Lower lobe of right lung (tissue), 2 donors: ENCODE measurements at places on chromosomes 12 and 14.

GRCh38 chr12:59383079-59383822 lies 212.6 kb upstream of the SLC16A7 start:
- DNase-seq: no peak

DNA sequence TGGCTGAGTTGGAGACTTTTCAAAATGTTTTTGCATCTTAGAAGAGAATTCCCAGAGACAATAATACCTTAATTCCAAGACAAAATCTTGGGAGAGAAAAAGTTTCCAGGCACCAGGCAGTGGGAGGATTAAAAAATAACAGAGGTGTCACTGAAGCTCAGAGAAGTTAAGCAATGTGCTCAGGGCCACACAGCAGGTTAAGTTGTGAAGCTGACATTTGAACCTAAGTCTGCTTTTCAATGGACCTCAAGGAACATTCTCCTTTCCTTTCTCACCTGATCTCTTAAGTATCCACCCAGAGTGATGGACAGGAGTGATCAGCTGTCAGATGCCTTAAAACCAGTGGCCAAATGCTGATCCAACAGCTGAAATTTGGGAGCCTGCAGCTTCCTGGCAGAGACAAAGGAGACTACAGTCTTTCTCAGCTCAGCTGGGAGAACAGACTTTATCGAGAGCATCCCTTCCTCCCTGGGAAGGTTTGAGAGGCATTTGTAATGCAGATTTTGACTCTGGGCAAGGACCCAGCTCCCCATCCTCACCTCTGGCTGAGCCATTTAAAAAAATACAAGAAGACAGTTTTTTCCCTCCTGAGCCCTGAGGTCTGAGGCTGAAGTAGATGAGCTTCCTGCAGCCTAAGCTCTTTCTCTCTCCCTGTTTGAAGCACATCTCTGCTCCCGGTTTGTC lies 174.9 kb upstream of the RPH3A start:
- DNase-seq: no peak

DNA sequence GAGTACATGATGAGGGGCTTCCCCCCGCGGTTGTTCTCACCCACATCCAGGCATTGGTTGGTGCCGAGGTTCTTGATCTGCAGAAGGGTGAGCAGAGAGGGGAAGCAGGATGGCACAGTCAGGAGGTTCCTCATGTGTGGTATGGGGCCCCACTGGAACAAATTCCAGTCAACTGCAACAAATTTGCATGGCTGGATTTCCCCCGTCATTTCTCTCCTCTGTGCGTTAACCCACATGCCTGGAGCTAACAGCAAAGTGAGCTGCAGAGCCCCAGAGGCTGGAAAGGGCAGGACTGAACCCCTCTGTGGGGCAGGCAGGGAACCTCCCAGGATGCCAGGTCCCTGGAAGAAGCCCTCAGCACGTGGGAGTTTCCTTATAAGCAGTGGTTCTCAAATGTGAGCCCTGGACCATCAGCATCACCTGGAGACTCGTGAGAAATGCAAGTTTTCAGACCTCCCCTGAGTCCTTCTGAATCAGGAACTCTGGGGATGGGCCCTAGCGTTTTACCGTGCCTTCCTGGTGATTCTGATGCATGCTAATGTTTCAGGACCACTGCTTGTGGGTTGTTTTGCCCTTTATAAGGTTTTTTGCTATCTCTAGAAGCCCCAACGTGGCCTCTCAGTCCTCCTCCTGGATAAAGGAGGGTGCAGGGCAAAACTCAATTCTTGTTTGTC lies 11.0 kb upstream of the CELA1 start:
- no peak for DNase-seq

- no peak for DNase-seq
Measured at GRCh38 chr12:132432721-132433577, 57.0 kb upstream of the FBRSL1 start.

DNA sequence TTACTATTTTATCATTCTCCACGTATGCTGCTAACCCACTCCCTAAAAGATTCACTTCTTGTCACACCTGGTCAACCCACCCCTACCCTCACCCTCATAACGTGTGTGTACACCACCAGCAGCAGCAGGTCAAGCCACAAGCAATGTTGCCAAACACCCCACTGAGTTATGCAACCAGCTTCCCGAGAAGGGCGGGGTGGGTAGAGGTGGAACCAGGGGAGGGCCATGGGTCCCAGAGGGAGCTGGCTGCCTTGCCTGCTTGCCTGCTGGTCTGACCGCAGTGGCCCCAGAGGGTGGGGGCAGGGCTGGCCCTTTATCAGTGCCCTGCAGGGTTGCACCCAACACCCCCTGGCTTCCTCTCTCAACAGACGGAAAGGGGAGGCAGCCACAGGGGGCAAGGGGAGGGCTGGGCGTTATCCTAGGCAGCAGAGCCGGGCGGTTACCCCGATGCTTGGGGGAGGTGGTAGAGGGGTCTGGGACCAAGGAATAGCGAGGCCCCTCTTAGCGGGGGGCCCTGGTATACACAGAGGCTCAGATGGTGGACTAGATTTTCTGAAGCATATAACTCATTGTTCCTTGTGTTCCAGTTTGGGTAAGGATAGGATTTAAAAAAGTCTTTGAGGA lies 3.5 kb upstream of the NFE2 start:
- DNase-seq: peak; percentile 94

- DNase-seq: no peak
Measured at GRCh38 chr12:62739266-62740015, 195.5 kb downstream of the PPM1H start.

GRCh38 chr12:64733857-64734256 lies 25.3 kb downstream of the GNS start:
- no peak for DNase-seq

- no peak for DNase-seq
Measured at GRCh38 chr12:24795699-24796347, 153.1 kb downstream of the BCAT1 start.

DNA sequence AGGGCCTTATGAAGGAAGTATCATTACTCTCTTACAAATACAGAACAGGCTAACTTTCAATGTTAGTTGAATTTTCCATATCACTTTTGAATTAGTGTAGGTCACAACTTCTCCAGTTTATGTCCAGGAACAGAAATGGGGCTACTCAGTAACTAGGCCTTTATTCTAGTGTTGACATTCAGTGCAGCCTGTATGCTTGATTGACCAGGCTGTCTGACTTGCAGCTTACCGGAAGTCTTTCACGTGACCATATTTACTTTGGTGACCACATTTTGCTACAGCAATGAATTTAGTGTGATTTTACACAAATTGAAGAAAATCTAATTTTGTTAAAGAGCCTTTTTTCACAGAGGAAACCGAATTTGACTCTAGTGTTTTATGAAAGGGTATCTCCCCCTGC lies 12.4 kb downstream of the MTERF2 start:
- no peak for DNase-seq

GRCh38 chr14:70193396-70193795 lies 4.6 kb upstream of the SLC8A3 start:
- DNase-seq: no peak

- no peak for DNase-seq
Measured at GRCh38 chr12:76568888-76569551, 9.4 kb upstream of the OSBPL8 start.

DNA sequence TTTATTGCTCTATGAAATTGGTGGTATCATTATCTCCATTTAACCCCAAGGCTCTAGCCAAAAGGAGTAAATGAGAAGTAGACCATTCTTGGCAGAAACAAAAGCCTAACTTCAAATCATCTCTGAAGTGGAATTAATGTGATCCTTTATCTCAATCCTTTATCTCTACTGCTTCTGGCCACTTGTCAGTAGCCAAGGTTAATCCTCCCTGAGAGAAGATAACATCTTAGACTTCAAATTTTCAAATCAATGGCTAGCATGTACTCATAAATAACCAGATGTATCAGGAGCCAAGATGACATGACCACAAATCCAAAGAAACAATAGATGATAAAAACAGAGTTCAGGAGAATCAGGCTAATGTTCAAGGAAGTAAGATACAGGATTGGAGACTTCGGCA lies 123.1 kb upstream of the RASSF8 start:
- DNase-seq: no peak

- DNase-seq: no peak
Measured at GRCh38 chr12:7114851-7115250, 5.8 kb upstream of the C1RL start.

- DNase-seq: peak; percentile 92
Measured at GRCh38 chr12:2034633-2035430, 18.0 kb upstream of the CACNA1C start.

- DNase-seq: no peak
Measured at GRCh38 chr12:130401703-130402102, 64.0 kb downstream of the PIWIL1 start.

DNA sequence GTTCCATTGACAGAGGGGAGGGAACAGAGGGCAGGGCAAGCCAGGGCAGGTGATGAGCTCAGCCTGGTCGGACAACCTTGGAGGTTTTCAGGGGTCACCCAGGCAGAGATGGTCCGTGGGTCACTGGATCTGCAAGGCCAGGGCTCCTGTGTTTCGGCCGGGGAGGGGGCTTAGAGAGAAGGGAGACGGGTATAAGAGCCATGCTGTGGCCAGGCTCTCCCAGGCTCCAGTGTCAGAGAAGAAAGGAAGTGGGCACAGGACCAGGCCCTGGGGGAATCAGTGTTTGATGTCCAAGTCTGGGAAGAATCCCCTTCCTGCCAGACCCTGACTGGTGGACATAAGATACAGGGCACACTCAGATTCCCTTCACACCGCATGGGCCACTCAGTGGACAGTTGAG lies 36.9 kb downstream of the DIO3 start:
- DNase-seq: no peak

DNA sequence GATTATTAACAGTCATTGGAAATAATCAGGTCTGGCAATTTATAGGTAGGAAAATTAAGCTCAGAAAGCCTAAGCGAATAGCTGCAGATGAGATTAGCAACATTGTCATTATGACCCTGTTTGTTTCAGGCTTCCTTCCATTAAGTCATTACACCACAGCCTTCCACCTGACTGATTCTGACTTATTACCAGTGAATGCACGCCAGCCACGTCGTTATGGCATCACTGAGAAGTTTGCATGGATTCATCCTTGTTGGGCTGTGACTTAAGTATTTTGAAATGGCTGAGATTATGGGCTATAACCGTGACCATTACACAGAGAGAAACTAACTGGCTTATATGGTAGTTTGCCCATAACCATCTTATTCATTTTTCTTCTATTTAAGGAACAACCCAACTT lies 18.6 kb downstream of the RASSF8 start:
- no peak for DNase-seq

GRCh38 chr12:31710021-31710818 lies 18.6 kb downstream of the AMN1 start:
- no peak for DNase-seq

DNA sequence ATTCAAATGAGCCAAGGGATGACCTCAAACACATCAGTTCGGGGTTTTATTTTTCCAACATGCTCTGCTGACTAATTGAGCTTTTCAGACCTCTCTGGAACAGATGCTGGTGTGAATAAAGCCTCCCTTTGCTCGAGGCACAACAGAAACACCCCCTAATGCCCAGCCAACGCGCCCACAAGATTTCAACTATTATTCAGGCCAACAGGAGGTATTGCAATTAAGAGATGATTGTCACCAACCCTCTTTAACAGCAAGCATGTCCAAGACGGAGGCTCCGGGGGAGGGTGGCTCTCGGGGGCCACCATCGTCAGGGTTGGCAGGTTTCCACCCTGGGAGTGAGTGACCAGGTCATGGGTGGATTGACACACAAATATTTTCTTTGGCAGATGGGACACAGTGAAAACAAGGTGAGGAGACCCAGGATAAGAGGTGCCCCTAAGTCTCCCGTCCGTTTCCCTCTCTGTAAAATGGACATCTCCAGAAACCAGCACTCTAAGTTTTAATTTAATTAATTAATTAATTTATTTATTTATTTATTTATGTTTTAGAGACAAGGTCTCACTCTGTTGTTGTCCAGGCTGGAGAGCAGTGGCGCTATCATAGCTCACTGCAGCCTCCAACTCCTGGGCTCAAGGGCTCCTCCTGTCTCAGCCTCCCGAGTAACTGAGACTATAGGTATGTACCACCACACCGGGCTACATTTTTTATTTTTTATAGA lies 56.1 kb downstream of the MAP1LC3B2 start:
- DNase-seq: no peak

DNA sequence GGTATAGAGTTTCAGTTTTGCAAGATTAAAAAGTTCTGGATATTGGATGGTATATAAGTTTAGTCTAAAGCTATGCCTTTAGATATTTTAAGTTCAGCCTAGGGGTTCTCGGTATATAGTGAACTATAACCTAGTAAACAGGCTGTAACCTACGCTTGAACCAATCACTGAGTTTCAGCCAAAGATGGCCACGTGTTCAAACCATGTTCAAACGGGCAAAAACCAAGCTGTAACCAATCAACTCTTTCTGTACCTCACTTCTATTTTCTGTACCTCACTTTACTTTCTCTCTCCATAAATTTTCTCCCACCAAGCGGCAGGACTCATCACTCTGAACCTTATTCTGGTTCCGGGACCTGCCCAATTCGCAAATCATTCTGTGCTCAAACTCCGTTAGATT lies 1.4 kb downstream of the TMBIM4 start:
- DNase-seq: no peak

DNA sequence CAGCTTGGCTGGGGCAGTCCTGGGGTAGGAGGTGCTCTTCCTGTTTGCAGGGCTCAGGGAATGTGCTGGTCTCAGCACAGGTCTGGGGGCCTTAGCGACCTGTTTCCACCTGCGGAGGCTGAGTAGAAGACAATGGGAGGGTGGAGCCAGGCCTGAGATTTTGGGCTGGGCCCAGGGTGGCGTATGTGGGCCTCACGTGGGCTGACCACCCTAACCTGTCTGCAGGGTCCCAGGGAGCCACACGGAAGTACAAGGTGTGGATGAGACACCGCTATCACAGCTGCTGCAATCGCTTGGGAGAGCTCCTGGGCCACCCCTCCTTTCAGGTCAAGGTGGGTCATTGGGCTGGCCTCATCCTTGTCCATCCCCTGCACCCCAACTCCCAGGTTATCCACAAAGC lies 1.1 kb downstream of the NOC4L start:
- no peak for DNase-seq

GRCh38 chr14:58677996-58678395 lies 40.2 kb downstream of the DACT1 start:
- DNase-seq: no peak

- no peak for DNase-seq
Measured at GRCh38 chr14:95370076-95370475, 50.4 kb upstream of the CLMN start.

GRCh38 chr14:87231336-87232026 lies 761.5 kb downstream of the GALC start:
- DNase-seq: no peak

DNA sequence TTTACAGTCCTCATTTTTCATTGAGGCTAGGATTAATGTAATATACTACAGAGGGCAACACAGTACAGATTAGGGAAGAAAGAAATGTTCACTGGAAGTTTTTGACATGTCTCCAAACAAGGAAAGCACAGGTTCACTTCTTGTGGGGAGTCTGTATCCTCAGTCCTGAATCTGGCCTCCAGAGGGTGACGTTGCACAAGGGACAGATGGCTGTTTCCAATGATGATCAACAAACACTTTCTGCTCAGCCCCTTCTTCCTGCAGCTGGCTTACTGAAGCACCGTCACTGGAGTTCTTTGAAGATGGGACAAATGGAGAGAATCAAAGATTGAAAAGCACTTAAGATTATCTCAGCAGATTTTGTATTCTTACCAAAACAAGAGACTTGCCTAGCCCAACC lies 123.3 kb upstream of the OR4E1 start:
- DNase-seq: no peak

- no peak for DNase-seq
Measured at GRCh38 chr12:81843599-81843998, 84.4 kb upstream of the PPFIA2 start.
